ENCODE measurements at places on chromosomes 7 and 10. TPM values are rescaled to one million over a fixed set of nuclear protein-coding genes. Genes with fewer than 3 reads are reported as not detected.

- H3K27me3 ChIP-seq: no peaks in the 10 kb centered on the region
- no peaks in the 10 kb centered on the region for H3K36me3 ChIP-seq
- no peaks in the 10 kb centered on the region for H3K4me1 ChIP-seq
- DNase-seq: no peak
These were observed 13.1 kb downstream of the TECPR1 start for GRCh38 chr7:98238976-98239375.

DNA sequence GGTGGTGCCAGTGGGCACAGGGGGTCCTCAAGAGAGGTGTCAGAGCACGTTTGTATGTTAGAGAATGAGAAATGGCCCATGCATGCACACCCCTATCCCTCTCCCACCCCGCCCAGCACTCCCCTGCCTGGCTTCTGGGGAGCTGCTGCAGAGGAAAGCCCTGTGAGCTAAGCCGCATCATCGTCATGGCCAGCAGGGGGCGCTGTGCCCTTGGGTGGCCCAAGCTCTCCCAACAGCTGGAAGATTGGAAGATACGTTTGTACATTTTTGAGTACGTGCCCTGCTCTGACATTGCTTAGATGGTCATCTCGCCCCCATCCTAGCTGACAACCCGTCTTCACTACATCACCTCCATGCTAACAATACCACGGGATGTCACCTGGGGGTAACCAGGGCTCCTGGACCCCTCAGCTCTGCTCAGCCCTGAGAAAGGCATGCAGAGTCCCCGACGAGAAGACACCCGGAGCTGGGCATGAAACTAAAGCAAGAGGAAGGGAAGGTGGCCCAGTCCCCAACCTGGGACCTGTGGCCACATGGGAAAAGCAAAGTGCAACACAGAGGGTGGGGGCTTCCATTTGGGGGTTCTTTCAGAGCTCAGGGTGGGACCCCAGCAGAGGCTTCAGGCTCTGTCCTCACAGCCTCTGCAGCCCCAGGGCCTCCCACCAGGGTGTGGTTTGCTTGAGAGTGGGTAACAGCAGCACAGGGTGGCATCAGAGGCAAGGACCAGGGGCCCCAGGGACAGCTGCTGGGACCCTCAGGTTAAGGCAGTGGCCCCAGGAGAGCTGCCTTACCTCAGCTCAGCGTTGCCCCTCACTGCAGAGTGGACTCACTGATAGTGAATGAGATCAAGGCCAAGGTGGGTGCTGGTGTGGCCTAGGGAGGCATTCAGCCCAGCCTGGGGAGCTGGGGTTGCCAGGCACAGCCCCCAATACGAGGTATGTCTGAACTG is 136.6 kb downstream of the PTPN20 start:
- H3K4me3 ChIP-seq: no peak overlapping the region
- no peak overlapping the region for H3K27ac ChIP-seq
- no peaks in the 10 kb centered on the region for H3K36me3 ChIP-seq
- H3K4me1 ChIP-seq: no peaks in the 10 kb centered on the region
- no peaks in the 10 kb centered on the region for H3K27me3 ChIP-seq

GRCh38 chr10:60427148-60427547 is 37.5 kb upstream of the ANK3 start:
- DNase-seq: no peak
- no peak overlapping the region for H3K4me3 ChIP-seq
- H3K27me3 ChIP-seq: no peaks in the 10 kb centered on the region
- peaks cover 38% of the 10 kb centered on the region for H3K4me1 ChIP-seq
- peak overlapping the region; percentile 62 for H3K27ac ChIP-seq
- H3K36me3 ChIP-seq: no peaks in the 10 kb centered on the region

GRCh38 chr10:48236199-48236621 is 38.3 kb downstream of the FRMPD2 start:
- H3K36me3 ChIP-seq: no peaks in the 10 kb centered on the region
- no peak overlapping the region for H3K27ac ChIP-seq
- no peaks in the 10 kb centered on the region for H3K4me1 ChIP-seq
- H3K27me3 ChIP-seq: peaks cover 16% of the 10 kb centered on the region
- no peak overlapping the region for H3K4me3 ChIP-seq

- DNase-seq: no peak
- no peaks in the 10 kb centered on the region for H3K4me1 ChIP-seq
- no peak overlapping the region for H3K4me3 ChIP-seq
- H3K27ac ChIP-seq: no peak overlapping the region
- H3K27me3 ChIP-seq: peaks cover 11% of the 10 kb centered on the region
These were observed 65.9 kb downstream of the GOLGA7B start for GRCh38 chr10:97915346-97916131.

DNA sequence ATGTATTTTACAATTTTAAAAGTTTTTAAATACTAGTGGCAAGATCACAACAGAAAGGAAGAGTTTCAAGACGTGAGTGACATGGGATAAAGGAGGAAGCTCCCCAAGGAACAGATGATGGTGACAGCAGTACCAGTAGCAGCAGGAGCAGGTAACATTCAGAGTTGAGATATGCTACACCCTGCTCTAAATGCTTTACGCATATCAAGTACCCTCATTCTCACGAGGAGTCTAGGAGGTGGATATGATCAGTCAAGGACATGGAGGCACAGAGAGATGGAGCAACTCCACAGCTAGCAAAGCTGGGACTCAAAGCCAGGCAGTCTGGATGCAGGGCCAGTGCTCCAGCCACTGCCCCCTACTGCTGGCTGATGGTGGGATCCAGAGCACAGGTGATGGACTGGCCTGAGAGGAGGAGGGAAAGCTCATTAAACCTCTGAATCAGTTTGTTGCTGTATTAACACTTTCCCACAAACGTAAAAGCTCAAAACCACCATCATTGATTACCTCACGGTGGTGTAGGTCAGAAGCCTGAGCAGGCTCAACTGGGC is 17.5 kb downstream of the RP9 start:
- H3K4me1 ChIP-seq: no peaks in the 10 kb centered on the region
- H3K27me3 ChIP-seq: no peaks in the 10 kb centered on the region
- H3K27ac ChIP-seq: no peak overlapping the region
- peaks cover 12% of the 10 kb centered on the region for H3K36me3 ChIP-seq
- no peak overlapping the region for H3K4me3 ChIP-seq

DNA sequence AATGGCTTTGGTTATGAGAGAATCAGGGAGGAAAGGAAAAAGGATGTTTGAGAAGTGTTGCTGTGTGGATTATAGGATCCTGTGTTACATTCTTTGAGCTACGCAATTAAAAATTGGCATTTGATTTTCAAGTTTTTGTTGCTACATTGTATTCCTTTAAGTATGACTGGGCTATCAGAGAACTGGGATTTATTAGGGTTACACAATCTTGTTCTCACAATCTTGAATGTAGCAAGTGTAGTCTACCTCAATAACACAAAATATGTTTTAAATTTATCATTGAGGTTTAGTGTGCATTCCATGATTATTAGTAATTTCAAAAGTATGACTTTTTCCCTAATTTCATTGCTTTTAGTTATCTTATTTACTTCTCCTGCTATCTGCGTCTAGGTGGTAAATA is 113.9 kb downstream of the CACNB2 start:
- H3K4me3 ChIP-seq: no peak overlapping the region
- DNase-seq: no peak
- H3K27ac ChIP-seq: no peak overlapping the region
- H3K27me3 ChIP-seq: no peaks in the 10 kb centered on the region
- no peaks in the 10 kb centered on the region for H3K4me1 ChIP-seq
- no peaks in the 10 kb centered on the region for H3K36me3 ChIP-seq

GRCh38 chr7:128955981-128956380 is 18.3 kb downstream of the IRF5 start:
- no peak overlapping the region for H3K27ac ChIP-seq
- DNase-seq: no peak
- H3K4me1 ChIP-seq: peaks cover 4% of the 10 kb centered on the region
- peaks cover 42% of the 10 kb centered on the region for H3K36me3 ChIP-seq
- no peak overlapping the region for H3K4me3 ChIP-seq

DNA sequence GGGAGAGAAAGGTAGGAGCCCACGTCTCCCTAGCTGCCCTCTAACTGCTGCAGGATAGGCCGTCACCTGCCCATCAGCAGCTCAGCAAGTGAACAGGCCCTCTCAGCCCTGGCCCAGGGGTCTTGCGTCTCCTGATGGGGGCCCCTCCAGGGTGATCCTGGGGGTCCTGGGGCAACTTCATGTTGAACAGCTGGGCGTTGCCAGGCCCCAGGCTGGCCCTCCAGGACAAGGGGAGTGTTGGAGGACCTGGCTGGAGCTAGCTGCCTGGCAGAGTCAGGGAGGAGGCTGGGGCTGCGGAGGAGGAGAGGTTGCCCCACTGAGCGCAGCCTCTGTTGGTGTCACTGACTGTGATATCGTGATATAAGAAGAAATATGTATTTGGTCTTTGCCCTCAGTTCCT is 34.7 kb downstream of the SPOCK2 start:
- no peak overlapping the region for H3K27ac ChIP-seq
- H3K4me3 ChIP-seq: no peak overlapping the region
- no peaks in the 10 kb centered on the region for H3K36me3 ChIP-seq

- H3K4me1 ChIP-seq: peaks cover 13% of the 10 kb centered on the region
- no peaks in the 10 kb centered on the region for H3K27me3 ChIP-seq
- no peak overlapping the region for H3K27ac ChIP-seq
- no peak for DNase-seq
- H3K36me3 ChIP-seq: no peaks in the 10 kb centered on the region
These were observed 28.2 kb downstream of the MTERF1 start for GRCh38 chr7:91852263-91852741.

DNA sequence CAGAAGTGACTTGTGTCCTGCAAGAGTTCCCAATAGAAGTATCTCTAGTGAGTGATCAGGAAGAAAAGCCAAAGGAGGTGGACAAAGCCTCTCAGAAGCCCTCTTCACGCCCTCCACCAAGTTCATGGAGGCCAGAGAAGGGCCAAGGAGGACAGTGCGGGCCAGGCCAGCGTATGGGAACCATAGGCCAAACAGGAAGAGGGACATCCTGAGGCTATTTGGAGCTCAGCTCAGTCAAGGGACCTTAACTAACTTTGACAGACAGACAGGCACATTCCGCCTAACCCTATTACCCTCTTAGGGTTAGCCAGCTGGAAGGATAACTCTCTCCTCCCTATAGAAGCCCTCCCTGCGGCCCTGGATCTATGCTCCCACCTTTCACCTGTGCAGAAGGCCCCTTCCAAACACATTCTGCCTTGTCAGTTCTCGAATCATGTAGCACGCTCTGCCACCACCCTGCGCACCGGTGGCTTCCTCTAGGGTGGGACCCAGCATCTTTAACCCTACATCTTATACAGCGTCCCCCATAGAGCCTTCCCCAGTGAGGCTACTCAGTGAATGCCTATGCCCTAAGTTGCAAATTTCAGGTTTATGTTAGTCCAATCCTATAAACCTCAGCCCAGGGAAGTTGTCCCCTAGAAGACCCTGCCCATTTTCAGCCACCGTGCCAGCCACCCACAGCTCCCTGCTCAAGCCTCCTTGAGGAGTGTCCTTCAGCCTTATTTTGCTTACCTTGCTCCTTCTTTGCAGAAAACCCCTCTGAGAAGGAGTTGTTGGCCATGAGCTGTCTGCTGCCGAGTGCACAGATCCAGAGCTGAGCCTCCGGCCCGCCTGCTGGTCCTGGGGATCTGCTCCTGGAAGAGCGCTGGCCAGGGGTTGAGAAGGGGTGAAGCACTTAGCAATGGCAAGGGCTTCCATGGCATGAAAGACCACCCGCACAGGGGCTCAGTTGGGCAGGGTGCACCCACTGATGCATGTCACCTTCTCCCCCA is 36.9 kb downstream of the FRMPD2 start:
- no peaks in the 10 kb centered on the region for H3K4me1 ChIP-seq
- H3K27ac ChIP-seq: no peak overlapping the region
- DNase-seq: no peak
- H3K4me3 ChIP-seq: no peak overlapping the region

The SLC39A12 gene
- total RNA-seq: not detected

The BZW2 gene
- 93.7 TPM for total RNA-seq

The HDAC9 gene
- total RNA-seq: 14.7 TPM

The BTBD16 gene
- total RNA-seq: 0.37 TPM

The ADAP1 gene
- total RNA-seq: 73.9 TPM
